ENCODE measurements at places on chromosomes 4 and X. TPM values are rescaled to one million over a fixed set of nuclear protein-coding genes. Genes with fewer than 3 reads are reported as not detected.

DNA sequence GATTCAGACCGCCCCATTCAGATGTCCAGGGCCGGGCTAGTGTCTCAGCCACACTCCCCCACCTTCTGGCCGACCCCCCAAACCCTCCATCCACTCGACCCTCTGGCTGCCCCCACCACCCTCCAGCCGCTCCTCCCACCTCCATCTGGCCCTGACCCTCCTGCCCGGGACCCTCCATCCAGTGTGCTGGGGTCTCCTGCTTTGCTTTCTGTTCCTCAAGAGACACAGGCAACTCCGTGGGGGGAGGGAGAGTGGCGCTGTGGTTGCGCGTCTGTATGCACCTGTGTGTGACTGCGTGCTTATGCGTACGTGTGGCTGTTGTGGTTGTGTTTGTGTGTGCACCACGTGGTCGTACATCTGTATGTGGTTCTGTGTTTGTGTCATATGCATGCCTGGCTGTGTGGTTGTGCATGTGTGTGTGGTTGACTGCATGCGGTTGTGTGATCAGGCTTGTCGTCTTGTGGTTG, 33.3 kb downstream of the CPLX1 start:
- peaks cover 3% of the 10 kb centered on the region for H3K4me1 ChIP-seq
- no peaks in the 10 kb centered on the region for H3K36me3 ChIP-seq
- H3K27me3 ChIP-seq, result peaks cover 49% of the 10 kb centered on the region

GALNT7 gene
- total RNA-seq, result 98.5 TPM

HS6ST2 gene
- total RNA-seq, result 12.9 TPM

MTMR1 gene
- 18.6 TPM for total RNA-seq

GPRASP2 gene
- 9.1 TPM for total RNA-seq

NOX1 gene
- total RNA-seq, result not detected

- H3K36me3 ChIP-seq, result no peaks in the 10 kb centered on the region
- H3K27me3 ChIP-seq, result no peaks in the 10 kb centered on the region
- no peak for DNase-seq
- H3K27ac ChIP-seq, result no peak overlapping the region
These were observed 58.5 kb upstream of the SMAD1 start for GRCh38 chr4:145423017-145423708.

DNA sequence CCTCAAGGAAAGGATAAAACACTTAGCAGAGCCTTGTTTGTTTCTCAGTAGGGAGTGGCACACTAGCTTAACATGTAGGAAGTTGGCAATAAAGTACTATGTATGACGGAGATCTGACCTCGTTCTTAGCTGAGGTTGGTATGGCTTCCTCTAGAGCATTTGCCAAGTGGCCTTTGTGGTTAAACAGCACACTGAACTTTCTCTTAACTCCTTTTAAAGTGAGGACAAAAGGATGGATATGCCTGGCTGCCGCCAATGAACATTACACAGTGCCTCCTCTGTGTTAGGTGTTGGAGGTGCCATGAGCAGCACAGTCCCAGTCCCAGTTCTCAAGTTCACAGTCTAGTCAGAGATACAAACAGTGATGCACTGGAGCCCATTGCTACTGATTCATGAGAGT, 54.4 kb downstream of the VGLL1 start:
- peak; percentile 25 for DNase-seq
- no peaks in the 10 kb centered on the region for H3K27me3 ChIP-seq
- no peak overlapping the region for H3K27ac ChIP-seq
- no peaks in the 10 kb centered on the region for H3K4me1 ChIP-seq
- no peak overlapping the region for H3K4me3 ChIP-seq

- no peak overlapping the region for H3K4me3 ChIP-seq
- H3K4me1 ChIP-seq, result no peaks in the 10 kb centered on the region
- no peaks in the 10 kb centered on the region for H3K36me3 ChIP-seq
- no peak overlapping the region for H3K27ac ChIP-seq
- no peak for DNase-seq
These were observed 252.5 kb downstream of the BCOR start for GRCh38 chrX:39845233-39845632.

SEPSECS gene
- 4.2 TPM for total RNA-seq

DNA sequence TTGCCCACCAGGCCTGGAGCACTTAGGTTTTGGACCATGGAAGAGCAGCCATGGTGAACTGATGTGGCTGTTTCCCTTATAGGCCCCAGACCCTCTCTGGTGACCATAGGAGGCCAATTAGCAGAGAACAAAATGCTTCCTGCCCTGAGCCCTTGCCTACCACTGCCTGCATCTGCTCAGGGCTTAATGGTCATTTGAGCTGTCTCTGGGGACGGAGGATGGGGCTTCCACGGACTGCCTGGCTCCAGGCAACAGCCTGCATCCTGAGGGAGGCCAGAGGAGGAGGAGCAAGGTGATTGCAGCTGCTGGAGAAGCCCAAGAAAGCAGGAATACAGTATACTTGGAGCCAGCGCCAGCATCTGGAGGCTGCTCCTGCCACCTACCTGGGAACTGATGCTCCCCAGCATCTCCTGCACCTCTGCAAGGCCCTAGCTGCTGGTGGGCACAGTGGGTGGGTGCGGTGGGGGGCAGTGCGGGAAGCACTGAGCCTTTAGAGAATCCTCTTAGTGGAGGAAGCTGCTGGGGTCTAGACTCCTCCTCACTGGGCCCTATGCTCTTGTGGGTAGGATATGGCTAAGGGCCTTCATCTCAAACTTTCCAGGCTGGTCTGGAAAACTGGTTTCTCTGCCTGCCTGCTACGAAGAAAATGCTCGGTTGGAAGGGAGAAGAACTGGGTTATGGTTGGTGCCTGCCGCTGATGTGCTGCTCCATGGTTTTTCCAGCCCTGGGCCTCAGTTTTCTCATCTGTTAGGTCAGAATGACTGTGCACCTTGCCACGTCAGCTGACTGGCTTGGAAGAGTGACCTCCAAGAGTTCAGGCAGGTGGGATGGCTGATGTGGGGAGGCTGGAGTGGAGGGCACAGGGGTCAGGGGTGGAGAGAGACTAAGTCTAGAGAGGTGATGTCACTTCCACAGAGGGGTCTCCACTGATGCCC, 158.8 kb upstream of the PJA1 start:
- no peaks in the 10 kb centered on the region for H3K27me3 ChIP-seq
- no peak overlapping the region for H3K27ac ChIP-seq
- H3K4me3 ChIP-seq, result no peak overlapping the region
- no peaks in the 10 kb centered on the region for H3K36me3 ChIP-seq

DDIT4L gene
- 0.14 TPM for total RNA-seq

DNA sequence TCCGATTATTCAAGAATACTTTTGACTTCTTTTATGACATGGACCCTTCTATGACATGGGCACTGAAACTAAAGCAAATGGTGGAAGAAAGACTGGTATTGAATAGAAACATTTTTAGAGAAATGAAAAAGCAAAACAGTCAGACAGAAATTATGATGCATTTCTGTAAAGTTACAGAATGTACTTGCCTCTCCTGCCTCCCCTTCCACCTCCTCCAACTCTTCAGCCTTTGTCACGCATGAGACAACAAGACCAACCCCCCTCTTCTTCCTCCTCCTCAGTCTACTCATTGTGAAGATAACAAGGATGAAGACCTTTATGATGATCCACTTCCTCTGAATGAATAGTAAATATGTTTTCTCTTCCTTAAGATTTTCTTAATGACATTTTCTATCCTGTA, 46.3 kb upstream of the HUWE1 start:
- no peak for DNase-seq
- no peaks in the 10 kb centered on the region for H3K36me3 ChIP-seq
- H3K4me3 ChIP-seq, result no peak overlapping the region
- no peak overlapping the region for H3K27ac ChIP-seq
- no peaks in the 10 kb centered on the region for H3K27me3 ChIP-seq

CLIC2 gene
- total RNA-seq, result not detected

GRCh38 chr4:38084877-38085711, 124.9 kb downstream of the PTTG2 start:
- no peak overlapping the region for H3K4me3 ChIP-seq
- no peaks in the 10 kb centered on the region for H3K27me3 ChIP-seq
- peaks cover 19% of the 10 kb centered on the region for H3K4me1 ChIP-seq

DNA sequence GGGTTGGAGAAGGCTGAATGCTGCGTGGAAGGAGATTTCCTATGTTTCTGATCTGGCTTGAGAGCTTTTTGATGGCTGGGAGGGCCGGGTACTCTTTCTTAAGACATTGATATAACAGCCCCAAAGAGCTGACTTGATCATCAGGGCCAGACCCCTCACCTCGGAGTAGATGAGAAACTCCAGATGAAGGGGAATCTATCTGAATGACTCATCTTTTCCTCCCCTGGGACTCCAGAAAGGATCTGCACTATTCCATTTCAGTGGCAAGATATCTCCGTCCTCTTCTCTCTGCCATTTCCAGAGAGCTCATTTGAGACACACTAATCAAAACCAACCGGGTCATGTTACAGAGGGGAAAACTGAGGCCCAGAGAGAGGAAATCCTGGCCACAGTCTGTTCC, 92.9 kb upstream of the MSX1 start:
- peaks cover 20% of the 10 kb centered on the region for H3K4me1 ChIP-seq
- H3K27me3 ChIP-seq, result no peaks in the 10 kb centered on the region
- DNase-seq, result no peak
- no peak overlapping the region for H3K27ac ChIP-seq
- no peak overlapping the region for H3K4me3 ChIP-seq

DNA sequence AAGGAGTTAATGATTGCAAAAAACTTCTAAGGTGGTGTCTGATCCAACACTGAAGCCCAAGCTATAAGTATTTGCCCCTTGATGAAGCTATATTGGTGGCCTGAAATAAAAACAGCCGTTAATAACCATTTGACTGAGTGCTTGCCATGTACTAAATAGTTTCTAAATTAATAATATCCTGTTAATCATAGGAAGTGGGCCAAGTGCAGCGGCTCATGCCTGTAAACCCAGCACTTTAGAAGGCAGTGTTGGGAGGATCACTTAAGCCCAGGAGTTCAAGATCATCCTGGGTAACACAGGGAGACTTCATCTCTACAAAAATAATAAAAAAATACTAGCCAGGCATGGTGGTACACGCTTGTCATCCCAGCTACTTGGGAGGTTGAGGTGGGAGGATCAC, 8.3 kb downstream of the NDP start:
- H3K4me3 ChIP-seq, result no peak overlapping the region
- no peak for DNase-seq
- no peak overlapping the region for H3K27ac ChIP-seq
- H3K36me3 ChIP-seq, result no peaks in the 10 kb centered on the region

DNA sequence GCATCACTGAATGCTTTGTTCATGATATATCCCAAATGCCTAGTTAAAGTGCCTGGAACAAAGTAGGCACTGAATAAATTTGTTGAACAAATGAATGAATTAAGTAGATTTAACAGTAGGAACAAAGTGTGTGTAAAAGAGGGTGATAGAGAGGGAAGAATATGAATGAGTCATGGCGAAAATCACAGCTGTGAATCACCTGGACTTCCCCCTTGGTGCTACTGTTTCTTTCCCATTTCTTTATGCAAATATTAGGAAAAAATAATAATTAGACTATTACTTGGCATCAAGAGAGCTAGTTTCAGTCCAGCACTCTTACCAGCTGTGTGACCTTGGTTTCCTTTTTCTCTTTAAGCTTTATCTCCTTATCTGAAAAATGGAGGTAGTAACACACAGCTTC, 9.2 kb downstream of the SPIN3 start:
- H3K4me3 ChIP-seq, result no peak overlapping the region
- no peak overlapping the region for H3K27ac ChIP-seq
- H3K4me1 ChIP-seq, result no peaks in the 10 kb centered on the region
- DNase-seq, result no peak
- no peaks in the 10 kb centered on the region for H3K27me3 ChIP-seq
- no peaks in the 10 kb centered on the region for H3K36me3 ChIP-seq
